ENCODE measurements at places on chromosomes 5 and 9.

GRCh38 chr9:98373609-98374008, 118.2 kb upstream of the TBC1D2 start:
- no peak overlapping the region for H3K4me3 ChIP-seq
- no peaks in the 10 kb centered on the region for H3K36me3 ChIP-seq
- no peak for DNase-seq
- no peak overlapping the region for H3K27ac ChIP-seq
- no peaks in the 10 kb centered on the region for H3K4me1 ChIP-seq

GRCh38 chr5:156094001-156094400, 233.0 kb upstream of the SGCD start:
- no peak for DNase-seq
- no peaks in the 10 kb centered on the region for H3K27me3 ChIP-seq
- no peak overlapping the region for H3K27ac ChIP-seq
- no peak overlapping the region for H3K4me3 ChIP-seq
- H3K4me1 ChIP-seq: no peaks in the 10 kb centered on the region

DNA sequence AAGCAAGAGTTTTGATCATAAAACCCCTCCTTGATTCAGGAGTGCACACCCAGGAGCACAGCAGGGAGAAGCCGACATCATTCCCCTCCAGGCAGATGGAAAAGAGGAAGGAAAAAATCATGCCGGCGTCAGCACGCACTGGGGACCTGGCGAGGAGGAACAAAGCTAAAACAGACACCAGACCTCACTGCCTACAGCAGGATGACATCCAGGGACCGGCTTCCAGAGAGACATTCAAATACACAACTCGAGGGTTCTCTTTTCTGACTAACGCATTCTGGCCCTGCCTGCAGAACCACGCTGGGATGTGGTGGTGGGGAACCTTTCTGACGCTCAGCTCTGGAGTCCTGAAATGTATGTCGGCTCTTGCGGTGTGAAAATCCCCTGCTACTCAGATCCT, 2.7 kb downstream of the UBAC1 start:
- H3K4me1 ChIP-seq: no peaks in the 10 kb centered on the region
- DNase-seq: no peak
- no peak overlapping the region for H3K27ac ChIP-seq
- no peak overlapping the region for H3K4me3 ChIP-seq
- H3K36me3 ChIP-seq: no peaks in the 10 kb centered on the region

DNA sequence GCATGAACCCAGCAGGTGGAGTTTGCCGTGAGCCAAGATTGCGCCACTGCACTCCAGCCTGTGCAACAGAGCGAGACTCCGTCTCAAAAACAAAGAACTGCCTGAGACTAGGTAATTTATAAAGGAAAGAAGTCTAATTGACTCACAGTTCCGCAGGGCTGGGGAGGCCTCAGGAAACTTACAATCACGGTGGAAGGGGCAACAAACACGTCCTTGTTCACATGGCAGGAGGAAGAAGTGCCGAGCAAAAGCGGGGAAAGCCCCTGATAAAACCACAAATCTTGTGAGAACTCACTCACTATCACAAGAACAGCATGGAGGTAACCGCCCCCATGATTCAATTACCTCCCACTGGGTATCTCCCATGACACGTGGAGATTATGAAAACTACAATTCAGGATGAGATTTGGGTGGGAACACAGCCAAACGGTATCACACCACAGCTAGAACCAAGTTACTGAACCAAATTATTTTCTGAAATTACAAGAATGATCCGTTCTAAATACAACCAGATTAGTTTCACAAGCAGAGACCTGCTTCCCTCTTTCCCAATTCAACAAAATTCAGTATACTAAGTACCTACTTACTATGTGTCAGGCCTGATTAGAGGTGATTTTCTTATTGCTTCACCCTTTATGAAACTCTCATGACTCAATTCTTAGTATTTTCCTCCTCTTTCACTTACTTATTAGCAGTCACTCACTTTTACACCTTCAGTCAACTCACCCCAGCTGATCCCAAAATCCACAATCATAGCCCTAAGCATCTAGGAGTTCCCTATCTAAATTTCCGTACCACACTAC, 8.4 kb downstream of the UBTD2 start:
- H3K27ac ChIP-seq: no peak overlapping the region
- DNase-seq: no peak
- H3K36me3 ChIP-seq: no peaks in the 10 kb centered on the region
- H3K4me3 ChIP-seq: no peak overlapping the region

DNA sequence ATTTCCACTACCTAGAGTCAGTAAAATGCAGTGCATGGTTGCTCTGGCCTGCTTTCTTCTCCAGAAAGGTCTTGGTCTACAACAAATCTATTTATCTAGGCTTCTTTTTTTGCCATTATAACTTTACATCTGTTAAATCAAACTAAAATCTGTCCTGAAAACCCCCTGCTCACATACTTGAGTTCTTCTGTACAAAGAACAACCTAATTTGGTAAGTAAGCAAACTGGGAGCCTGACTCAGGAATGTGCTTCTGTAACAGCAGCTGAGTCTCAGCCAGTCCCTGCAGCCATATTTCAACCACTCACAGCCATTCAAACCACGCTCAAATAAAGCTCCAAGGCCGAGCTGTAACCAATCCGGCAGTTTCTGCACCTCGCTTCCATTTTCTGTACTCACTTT, 95.8 kb downstream of the PLPP1 start:
- H3K27ac ChIP-seq: peak overlapping the region; percentile 90
- no peak for DNase-seq
- H3K27me3 ChIP-seq: no peaks in the 10 kb centered on the region
- H3K4me1 ChIP-seq: peaks cover 8% of the 10 kb centered on the region

DNA sequence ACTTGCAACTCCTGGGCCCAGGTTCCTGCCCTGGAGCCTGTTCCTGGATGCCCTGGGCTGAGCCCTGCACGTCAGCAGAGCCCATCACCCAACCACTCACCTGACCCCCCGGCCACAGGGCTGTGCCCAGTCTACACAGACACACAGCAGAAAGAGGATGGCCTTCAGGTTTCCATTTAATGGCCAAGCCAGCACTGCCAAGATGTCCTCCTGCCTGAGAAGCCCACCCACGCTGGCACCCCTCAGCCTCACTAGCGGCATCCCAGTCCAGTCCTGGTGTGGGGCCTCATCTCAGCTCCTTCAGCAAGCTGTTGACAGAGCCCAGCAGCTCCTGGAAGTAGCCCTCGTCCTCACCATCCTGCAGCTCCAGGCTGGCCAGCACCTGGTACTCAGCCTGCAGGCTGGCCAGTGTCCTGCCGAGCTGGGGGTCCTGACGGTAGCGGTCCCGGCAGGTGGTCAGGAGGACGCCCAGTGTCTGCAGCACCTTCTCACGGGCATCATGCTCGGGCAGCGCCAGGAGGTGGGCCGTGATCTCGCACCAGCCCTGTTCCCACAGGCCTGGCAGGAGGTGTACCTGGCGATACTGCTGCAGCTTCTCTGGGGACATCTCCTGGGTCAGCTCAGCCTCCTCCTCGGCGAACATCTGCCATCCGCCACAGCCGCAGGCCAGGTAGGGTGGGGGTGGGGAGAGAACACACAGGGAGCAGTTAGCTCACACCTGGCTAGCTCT, 71.9 kb upstream of the LRRTM2 start:
- no peaks in the 10 kb centered on the region for H3K27me3 ChIP-seq
- no peak for DNase-seq
- H3K27ac ChIP-seq: no peak overlapping the region
- no peaks in the 10 kb centered on the region for H3K4me1 ChIP-seq

- H3K27me3 ChIP-seq: no peaks in the 10 kb centered on the region
- H3K4me3 ChIP-seq: no peak overlapping the region
- no peaks in the 10 kb centered on the region for H3K4me1 ChIP-seq
Measured at GRCh38 chr5:123937230-123937629, 425.3 kb downstream of the CSNK1G3 start.

- H3K27me3 ChIP-seq: no peaks in the 10 kb centered on the region
- no peaks in the 10 kb centered on the region for H3K36me3 ChIP-seq
- H3K4me3 ChIP-seq: no peak overlapping the region
- H3K4me1 ChIP-seq: no peaks in the 10 kb centered on the region
- peak; percentile 87 for DNase-seq
- H3K27ac ChIP-seq: no peak overlapping the region
Measured at GRCh38 chr9:123997665-123998277, 13.8 kb upstream of the LHX2 start.

DNA sequence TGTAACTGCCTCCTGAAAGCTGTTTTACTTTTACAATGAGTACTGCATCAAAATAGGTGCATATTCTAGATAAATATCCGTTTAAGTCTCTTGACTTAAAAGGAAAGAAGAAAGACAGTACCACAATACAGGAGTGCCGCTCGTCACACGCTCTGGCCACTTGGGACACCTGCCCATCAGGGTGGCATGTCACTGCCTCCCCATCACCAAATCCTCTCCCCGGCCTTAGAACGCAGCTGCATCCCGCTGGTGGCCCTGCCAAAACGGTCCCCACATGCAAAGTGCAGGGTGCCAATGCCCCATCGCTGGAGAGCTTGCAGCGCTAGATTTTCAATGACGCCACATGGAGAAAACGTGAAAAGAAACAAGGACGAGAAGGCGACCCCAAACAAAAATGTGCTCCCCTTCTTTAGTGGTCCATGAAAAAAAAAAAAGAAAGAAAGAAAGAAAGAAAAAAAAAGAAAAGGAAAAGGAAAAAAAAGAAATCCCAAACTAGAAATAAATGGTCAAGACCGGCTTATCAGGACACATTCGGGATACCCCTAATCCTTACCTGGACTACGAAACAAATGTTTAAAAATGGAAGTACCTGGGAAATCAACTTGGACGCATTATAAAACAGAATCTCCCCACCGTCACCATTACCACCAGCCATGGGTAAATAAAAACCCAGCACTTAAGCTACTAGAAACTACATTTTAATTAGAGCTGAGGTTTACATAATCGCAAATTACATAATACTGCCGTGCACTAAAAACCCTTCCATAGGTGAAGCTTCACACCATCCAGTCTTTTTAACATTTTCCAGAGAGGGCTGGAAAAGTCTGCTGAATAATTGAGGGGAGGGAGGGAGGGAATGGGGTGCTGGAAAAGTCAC, 1.0 kb downstream of the ANKH start:
- H3K4me3 ChIP-seq: peak overlapping the region; percentile 97
- DNase-seq: peak; percentile 63
- H3K27ac ChIP-seq: no peak overlapping the region
- no peaks in the 10 kb centered on the region for H3K4me1 ChIP-seq
- no peaks in the 10 kb centered on the region for H3K36me3 ChIP-seq

DNA sequence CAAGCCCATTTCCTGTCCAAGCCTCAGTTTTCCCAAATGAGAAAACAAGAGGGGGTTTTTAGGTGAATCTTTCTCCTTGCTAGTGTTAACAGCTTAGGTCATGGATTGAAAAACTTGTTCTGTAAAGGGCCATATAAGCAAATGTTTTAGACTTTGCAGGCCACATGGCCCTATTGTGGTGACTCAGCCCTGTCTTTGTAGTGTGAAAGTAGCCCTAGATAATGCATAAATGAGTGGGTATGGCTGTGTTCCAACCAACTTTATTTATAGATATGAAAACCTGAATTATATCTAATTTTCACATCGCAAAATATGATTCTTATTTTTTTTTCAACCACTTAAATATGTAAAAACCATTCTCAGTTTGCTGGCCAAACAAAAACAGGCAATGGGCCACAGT, 6.9 kb upstream of the BARX1 start:
- DNase-seq: no peak
- H3K4me3 ChIP-seq: no peak overlapping the region
- H3K27ac ChIP-seq: no peak overlapping the region
- no peaks in the 10 kb centered on the region for H3K36me3 ChIP-seq
- H3K4me1 ChIP-seq: no peaks in the 10 kb centered on the region
- no peaks in the 10 kb centered on the region for H3K27me3 ChIP-seq

- H3K36me3 ChIP-seq: no peaks in the 10 kb centered on the region
- no peak overlapping the region for H3K27ac ChIP-seq
- DNase-seq: no peak
- no peak overlapping the region for H3K4me3 ChIP-seq
- no peaks in the 10 kb centered on the region for H3K4me1 ChIP-seq
Measured at GRCh38 chr9:137774775-137775386, 102.7 kb upstream of the CACNA1B start.
